ENCODE measurements at places on chromosomes 13 and 19. TPM values are rescaled to one million over a fixed set of nuclear protein-coding genes. Genes with fewer than 3 reads are reported as not detected.

Gene FCER2
- 0.31 TPM for polyA plus RNA-seq

Gene PSG1
- polyA plus RNA-seq: not detected

Gene ZNF723
- polyA plus RNA-seq: 0.17 TPM

DNA sequence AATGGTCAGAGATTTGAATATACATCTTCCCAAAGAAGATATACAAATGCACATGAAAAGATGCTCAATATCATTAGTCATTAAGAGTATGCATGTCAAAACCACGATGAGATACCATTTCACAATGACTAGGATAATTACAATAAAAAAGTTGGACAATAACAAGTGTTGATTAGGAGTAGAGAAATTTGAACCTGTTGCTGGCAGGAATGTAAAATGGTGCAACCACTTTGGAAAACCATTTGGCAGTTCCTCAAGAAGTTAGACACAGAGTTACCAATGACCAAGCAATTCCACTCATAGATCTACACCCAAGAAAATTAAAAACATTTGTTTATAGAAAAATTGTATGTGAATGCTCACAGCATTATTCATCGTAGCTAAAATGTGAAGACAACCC lies 33.2 kb upstream of the STARD13 start:
- no peak for DNase-seq

GRCh38 chr13:39107561-39107960 lies 69.3 kb downstream of the NHLRC3 start:
- no peak for DNase-seq

DNA sequence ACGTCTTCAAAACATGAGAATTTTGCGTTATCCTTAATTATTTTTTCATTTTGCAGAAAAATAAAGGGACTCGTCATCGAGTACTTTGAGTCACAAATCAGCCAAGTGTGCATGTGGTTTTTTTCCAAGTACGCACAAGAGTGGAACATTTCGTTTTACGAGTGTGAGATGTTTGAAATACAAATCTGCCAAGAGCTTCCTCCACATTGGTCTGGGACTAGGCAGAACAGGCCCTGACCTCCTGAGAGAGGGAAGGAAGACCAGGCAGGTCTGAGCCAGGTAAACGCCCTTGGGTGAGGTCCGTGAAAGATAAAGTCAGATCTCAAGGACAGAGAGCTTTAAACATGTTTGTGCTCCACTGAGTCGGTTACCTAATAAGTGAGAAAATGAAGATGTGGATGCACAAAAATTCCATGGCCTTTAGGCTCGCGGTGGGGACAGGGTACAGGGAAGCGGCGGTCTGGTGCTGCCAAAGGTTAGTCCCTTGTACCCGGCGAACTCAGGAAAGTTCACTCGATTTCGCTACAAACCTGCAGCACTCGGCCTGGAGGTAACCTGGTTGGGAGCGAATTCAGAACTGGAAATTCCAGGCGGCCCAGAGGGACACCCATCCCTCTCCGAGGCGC lies 473 bp upstream of the ITM2B start:
- no peak for DNase-seq

All from left renal cortex interstitium (tissue), 4 donors.